ENCODE measurements at places on chromosomes 11 and 22. TPM values are rescaled to one million over a fixed set of nuclear protein-coding genes. Genes with fewer than 3 reads are reported as not detected.

DNA sequence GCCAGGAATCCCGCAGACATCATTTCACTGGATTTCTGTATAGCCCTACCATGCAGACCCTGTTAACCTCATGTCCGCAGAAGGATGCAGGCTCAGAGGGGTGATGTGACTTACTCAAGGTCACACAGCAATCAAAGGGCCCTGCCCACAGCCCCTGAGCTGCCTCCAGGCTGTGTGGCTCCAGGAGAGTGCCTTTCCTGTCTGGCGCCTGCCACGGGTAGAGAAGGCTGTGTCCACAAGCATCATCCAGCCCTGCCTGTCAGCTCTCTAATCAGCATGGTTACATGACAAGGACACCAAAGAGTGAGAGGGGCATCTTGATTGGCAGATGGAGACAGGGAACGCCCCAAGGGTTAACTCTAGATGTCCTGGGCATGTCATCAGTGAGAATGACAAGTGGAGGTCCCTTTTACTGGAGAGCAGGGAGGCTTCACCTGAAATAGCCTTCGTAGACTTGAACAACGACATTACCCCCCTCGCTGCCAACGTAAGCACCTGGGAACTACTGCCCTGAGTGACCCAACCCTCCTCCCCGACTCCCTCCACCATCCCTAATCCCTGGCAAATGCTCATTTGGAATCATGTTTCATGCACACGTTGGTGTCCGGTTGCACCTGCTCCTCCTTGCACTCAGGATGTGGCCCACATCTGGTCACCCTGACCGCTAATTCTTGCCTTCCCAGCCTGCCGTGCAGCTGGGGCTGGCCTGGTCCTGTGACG is 6.9 kb downstream of the FGF19 start:
- DNase-seq, result no peak

- no peak for DNase-seq
Observed at GRCh38 chr22:39988386-39989114, 6.2 kb upstream of the FAM83F start.

DNA sequence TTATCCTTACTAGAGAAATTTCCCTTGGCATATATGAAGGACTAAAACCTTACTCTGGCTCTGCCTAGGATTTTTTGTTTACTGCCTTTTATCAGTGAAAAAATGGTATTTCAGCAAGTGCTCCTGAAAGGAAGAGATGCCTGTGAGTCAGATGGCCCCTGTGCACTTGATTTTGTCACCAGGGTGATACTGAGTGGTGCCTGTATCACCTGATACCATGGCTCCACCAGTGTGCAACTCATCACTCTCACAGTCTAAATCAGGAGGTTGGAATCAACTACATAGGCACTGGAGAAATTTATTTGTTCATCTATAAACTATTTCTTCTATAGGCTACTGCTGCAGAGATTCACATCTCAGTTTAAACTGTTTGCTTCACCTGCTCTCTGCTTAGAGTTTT is 43.2 kb downstream of the F2 start:
- no peak for DNase-seq

Gene CWF19L2
- total RNA-seq, result 9.7 TPM

Gene ANGPTL5
- total RNA-seq, result 4.0 TPM

- no peak for DNase-seq
Observed at GRCh38 chr11:65793144-65793581, 6.3 kb downstream of the OVOL1 start.

DNA sequence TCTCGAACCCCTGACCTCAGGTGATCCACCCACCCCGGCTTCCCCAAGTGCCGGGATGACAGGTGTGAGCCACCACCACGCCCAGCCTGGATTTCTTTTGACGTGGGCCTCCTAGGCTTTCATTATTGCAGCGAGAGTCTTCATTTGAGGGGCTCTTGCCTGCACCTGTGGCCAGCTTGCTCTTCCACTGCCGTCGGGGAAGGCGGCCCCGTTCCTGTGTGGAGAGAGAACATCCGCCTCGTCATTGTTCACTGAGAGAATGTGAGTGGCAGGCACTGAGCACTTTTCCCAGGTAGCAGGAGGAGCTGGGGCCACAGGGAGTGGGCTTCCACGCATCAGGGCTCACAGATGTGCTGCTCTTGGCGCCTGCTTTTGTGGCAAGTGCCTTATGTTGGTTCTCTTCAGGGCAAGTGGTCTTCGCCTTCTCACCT is 365.0 kb downstream of the TBC1D22A start:
- no peak for DNase-seq

Gene MAJIN
- total RNA-seq, result not detected

- peak; percentile 81 for DNase-seq
Observed at GRCh38 chr11:118917481-118918127, 8.1 kb downstream of the BCL9L start.

- DNase-seq, result peak; percentile 26
Observed at GRCh38 chr11:27385245-27385644, 22.2 kb upstream of the CCDC34 start.

Gene SCN2B
- total RNA-seq, result 10.1 TPM

Gene SLC22A6
- not detected for total RNA-seq

DNA sequence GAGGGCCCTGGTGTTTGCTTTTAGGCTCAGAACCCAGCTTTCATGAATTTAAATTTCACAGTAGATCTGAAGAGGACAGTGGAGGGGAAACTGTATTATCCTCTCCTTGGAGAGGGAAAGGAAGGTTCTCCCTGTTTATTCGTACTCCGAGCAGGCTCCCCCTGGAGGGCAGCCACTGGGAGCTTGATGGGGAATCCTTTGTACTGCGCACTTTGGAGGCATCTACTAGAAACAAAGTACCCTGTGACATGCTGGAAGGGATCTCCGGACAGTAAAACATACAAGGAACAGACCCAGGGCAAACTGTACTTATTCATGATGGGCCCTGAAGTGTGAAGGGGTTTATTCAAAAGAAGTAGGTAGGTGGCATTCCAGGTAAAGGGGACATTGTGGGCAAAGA is 27.2 kb downstream of the NAV2 start:
- no peak for DNase-seq

GRCh38 chr22:42621505-42622002 is 6.9 kb upstream of the POLDIP3 start:
- peak; percentile 79 for DNase-seq

GRCh38 chr22:36548606-36549005 is 19.6 kb upstream of the EIF3D start:
- no peak for DNase-seq

- no peak for DNase-seq
Observed at GRCh38 chr22:33270596-33270995, 212.4 kb upstream of the SYN3 start.

DNA sequence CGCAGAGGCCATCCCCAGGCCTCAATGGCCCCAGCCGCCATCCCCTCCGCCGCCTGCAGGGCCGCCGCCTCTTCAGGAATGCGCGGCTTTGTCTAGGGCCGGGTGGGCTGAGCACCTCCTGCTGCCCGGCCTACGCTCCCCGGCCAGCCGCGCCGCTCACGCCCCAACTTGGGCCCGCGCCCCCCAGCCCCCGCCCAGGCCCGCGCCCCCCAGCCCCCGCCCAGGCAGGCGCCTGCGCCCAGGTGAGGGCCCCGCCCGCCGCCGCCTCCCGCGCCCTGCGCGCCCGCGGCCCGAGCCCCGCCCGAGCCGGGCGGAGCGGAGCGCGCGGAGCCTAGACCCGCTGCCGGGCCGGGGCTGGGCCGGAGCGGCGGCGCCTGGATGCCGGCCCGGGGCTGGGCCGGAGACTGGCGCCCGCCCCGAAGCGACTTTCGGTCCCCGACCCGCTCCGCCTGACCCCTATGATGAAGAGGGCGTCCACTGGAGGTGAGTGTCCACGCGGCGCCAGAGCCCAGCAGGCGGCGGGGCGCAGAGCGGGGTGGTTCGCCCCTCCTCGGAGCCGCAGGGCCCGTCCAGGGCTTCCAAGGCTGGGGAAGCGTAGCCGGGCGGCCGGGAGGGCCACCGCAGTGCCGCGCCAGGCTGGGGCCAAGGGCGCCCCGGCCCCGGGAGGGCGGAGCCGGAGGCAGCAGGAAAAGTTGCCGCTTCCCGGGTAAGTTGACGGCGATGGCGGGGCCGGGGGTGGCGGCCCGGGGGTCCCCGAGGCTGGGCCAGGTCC is 34.3 kb upstream of the PRODH start:
- no peak for DNase-seq

- DNase-seq, result peak; percentile 10
Observed at GRCh38 chr11:69510471-69511357, 29.3 kb downstream of the LINC01488 start.

- no peak for DNase-seq
Observed at GRCh38 chr22:40265783-40266182, 80.5 kb upstream of the ADSL start.
